ENCODE measurements at places on chromosomes 3 and 15.
A peak's percentile ranks its signal among the peaks of the same experiment; 100 is the strongest.

- no peak for DNase-seq
These were observed 74.5 kb upstream of the LMOD3 start for GRCh38 chr3:69196876-69197275.

- peak; percentile 88 for DNase-seq
These were observed 110.5 kb upstream of the RAP2B start for GRCh38 chr3:153051427-153052095.

- DNase-seq, result no peak
These were observed 70.1 kb downstream of the GSK3B start for GRCh38 chr3:120024103-120024502.

GRCh38 chr15:89104172-89104564 is 15.9 kb downstream of the ABHD2 start:
- DNase-seq, result no peak
